ENCODE measurements at places on chromosomes 12 and 14.

DNA sequence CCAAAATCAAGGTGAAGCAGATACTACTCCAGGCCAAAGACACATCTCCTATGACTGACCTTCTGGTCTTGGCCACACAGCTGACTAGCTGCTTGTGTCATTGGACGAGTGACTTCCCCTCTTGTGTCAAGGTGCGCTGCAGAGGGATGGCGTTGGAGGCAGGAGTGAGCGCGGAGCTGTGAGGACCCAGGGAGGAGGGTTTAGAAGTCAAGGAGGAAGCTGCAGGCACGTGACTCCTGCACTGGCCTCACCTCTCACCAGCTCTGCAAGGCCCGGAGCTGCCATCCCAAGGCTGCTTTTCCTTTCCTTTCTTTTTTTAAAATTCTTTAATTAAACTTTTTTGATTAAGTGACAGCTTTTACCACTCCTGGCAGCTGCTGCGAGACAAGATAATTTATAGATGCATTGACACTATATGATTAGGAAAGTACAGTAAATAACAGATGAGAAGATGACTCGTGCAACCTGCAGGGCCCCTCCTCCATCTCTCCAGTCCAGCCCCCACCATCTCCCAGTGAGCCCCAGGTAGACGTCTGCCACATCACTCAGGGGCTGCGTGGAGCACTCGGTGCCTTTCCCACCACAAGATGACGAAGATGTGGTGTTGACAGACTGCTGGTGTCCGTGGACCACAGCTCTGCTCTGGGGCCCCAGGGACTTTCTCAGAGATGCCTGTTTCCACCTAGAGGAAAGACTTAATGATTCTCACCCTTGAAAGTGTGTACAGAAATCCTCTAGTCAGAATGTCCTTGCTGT, 350.6 kb downstream of the CACNA1C start:
- no peak for DNase-seq

DNA sequence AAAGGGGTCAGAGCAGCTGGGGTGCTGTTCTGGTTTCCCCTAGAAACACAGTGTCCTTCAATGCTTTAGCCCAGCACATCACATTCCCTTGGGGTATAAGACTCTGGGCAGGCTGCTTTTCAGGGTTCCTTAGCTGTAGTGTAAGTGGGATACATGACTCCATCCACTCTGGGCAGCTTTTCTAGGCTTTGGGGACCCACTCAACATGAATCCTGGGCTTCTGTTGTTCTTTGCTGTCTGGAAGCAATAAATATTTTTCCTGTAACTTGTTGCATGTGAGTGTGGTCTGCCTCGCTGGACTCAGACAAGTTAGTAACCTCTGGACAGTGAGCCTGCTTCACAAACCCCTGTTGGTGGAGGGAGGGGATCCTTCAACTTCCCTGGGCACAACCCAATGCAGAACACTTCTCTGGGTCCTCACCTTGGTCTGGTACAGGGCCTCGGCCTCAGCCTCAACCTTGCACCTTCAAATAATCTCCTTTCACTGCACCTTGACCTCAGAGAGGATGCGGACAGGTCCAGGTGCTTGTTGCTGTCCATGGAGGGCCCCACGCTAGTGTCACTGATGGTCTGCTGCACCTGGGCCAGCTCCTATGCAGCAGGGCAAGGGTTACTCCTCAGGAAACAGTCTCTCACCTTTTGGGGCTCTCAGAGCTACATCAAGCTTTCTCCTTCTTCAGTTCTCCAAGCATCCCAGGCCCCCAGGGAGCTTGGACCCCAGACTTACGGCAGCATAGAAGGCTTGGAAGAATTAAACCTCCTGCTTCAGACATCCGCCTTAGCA, 13.5 kb upstream of the KRT73 start:
- DNase-seq, result no peak

- DNase-seq, result no peak
Observed at GRCh38 chr14:21626491-21627230, 8.1 kb downstream of the OR10G2 start.

DNA sequence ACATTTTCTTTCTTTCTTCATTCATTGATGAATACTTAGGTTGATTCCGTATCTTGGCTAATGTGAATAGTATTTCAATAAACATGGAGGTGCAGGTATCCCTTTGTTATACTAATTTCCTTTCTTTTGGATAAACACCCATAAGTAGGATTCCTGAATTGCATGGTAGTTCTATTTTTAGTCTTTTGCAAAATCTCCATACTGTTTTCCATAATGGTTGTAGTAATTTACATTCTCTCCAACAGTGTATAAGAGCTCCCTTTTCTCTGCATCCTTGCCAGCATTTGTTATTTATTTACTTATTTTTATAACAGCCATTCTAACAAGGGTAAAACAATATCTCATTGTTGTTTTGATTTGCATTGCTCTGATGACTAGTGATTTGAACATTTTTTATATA, 36.6 kb downstream of the PIK3C2G start:
- DNase-seq, result no peak

GRCh38 chr12:52690351-52691075, 10.3 kb upstream of the KRT1 start:
- no peak for DNase-seq

GRCh38 chr12:121740847-121741246, 28.3 kb downstream of the TMEM120B start:
- no peak for DNase-seq

GRCh38 chr12:3622822-3623690, 129.9 kb downstream of the CRACR2A start:
- DNase-seq, result no peak

GRCh38 chr12:51774933-51775332, 73.6 kb downstream of the FIGNL2 start:
- DNase-seq, result no peak

All from T47D (cell line).